ENCODE measurements at places on chromosomes 6 and 20.
A peak's percentile ranks its signal among the peaks of the same experiment; 100 is the strongest.

DNA sequence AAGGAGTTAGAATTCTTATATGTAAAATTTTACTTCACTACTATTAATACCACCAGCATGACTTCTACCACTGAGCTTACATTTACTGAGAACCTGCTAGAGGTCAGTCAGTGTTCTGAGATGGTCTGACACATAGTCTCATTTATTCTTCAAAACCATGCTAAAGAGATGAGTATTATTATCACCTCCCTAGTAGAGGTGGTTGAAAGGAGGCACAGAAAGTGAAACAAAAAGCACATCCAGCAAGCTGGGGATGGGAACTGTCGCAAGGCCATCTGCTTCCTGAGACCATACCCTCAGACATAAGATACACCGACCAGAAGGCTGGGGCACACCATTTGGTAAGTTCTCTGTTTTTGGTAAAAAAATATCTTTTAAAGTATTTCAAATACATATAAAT is 137.7 kb downstream of the INSM1 start:
- H3K27ac ChIP-seq, result no peak overlapping the region
- peaks cover 16% of the 10 kb centered on the region for H3K36me3 ChIP-seq
- no peak overlapping the region for H3K4me3 ChIP-seq
- no peaks in the 10 kb centered on the region for H3K27me3 ChIP-seq

DNA sequence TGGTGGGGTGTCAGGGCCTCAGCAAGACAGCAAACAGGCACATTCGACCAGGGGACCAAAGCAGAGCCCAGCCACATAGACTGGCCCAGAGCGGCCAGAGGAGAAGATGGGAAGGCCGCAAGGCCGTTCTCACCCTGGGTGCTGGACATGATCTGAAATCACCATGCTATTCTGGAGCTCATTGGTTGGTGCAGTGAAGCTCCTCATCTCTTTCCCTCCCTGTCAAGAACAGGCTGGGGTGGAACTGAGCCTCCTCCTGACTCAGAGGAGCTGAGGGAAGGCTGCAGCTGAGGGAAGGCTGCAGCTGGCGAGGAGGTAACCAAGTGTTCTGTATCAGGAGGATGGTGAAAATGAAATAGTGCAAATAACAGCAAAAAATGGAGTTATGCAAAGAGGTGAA is 80.0 kb downstream of the AKAP7 start:
- no peaks in the 10 kb centered on the region for H3K27me3 ChIP-seq
- H3K36me3 ChIP-seq, result peaks cover 8% of the 10 kb centered on the region
- DNase-seq, result no peak
- no peaks in the 10 kb centered on the region for H3K4me1 ChIP-seq
- H3K27ac ChIP-seq, result no peak overlapping the region

DNA sequence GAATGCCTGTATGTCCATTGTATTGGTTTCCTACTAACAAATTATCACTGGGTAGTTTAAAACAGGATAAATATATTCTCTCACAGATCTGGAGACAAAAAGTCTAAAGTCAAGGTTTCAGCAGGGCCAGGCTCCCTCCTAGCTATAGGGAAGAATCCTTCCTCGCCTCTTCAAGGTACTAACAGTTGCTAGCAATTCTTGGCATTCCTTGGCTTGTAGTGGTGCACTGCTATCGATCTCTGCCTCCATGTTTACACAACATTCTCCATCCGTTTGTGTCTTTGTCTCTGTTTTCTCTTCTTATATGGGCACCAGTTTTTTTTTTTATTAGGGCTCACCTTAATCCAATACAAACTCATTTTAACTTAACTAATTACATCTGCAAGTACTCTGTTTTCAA is 48.9 kb downstream of the OR2B6 start:
- H3K27ac ChIP-seq, result no peak overlapping the region
- no peaks in the 10 kb centered on the region for H3K36me3 ChIP-seq
- H3K4me1 ChIP-seq, result peaks cover 18% of the 10 kb centered on the region
- H3K27me3 ChIP-seq, result no peaks in the 10 kb centered on the region
- DNase-seq, result no peak
- no peak overlapping the region for H3K4me3 ChIP-seq

- no peaks in the 10 kb centered on the region for H3K27me3 ChIP-seq
- DNase-seq, result no peak
- no peak overlapping the region for H3K27ac ChIP-seq
- H3K4me1 ChIP-seq, result no peaks in the 10 kb centered on the region
- H3K4me3 ChIP-seq, result no peak overlapping the region
Observed at GRCh38 chr6:54525731-54526130, 217.5 kb downstream of the TINAG start.

GRCh38 chr6:143901885-143902750 is 37.8 kb downstream of the ZC2HC1B start:
- peaks cover 6% of the 10 kb centered on the region for H3K4me1 ChIP-seq
- H3K36me3 ChIP-seq, result no peaks in the 10 kb centered on the region
- no peaks in the 10 kb centered on the region for H3K27me3 ChIP-seq

DNA sequence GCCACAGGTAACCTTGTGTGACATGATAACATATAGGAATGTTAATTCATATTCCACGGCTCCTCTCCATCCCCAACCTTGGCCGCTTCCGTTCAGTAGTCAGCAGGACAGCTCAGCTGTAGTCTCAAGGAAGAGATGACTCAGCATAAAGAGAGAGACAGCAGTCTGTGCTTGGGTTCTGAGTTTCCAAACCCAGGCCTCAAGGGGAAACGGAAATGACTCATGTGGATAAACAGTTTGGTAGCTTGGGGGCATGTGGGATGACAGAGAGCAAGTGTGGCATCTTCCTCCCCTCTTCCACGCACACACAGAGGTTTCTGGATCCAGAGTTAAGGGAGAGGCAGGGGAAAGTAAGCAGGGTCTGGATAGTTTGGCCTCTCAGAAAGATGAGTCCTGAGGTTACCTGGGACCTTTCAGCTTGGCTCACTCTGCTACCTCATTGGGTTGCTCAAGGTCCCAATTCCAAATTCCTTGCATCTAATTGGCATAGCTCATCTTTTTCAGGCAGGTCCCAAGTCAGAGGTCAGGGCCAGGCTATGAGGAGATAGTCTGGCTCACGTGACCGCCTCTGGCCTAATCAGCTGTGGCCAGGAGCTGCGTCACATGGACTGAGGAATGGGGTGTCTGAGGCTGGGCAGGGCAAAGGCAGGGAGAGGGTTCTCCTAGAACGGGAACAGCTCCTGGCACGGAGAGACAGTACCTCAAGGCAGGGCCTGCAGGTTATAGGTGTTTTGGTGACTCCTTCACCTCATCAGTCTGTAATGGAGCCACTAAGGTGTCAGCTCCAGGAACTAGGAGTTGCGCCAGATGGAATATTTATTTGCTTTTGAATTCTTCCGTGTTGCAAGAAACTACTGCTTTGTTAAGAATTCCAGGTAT is 36.5 kb upstream of the MLN start:
- peaks cover 4% of the 10 kb centered on the region for H3K27me3 ChIP-seq
- H3K4me1 ChIP-seq, result peaks cover 45% of the 10 kb centered on the region
- H3K36me3 ChIP-seq, result no peaks in the 10 kb centered on the region
- no peak for DNase-seq
- H3K4me3 ChIP-seq, result peak overlapping the region; percentile 5
